CD4-positive, alpha-beta T cell (primary cell): ENCODE measurements at places on chromosomes 16 and 17.

DNA sequence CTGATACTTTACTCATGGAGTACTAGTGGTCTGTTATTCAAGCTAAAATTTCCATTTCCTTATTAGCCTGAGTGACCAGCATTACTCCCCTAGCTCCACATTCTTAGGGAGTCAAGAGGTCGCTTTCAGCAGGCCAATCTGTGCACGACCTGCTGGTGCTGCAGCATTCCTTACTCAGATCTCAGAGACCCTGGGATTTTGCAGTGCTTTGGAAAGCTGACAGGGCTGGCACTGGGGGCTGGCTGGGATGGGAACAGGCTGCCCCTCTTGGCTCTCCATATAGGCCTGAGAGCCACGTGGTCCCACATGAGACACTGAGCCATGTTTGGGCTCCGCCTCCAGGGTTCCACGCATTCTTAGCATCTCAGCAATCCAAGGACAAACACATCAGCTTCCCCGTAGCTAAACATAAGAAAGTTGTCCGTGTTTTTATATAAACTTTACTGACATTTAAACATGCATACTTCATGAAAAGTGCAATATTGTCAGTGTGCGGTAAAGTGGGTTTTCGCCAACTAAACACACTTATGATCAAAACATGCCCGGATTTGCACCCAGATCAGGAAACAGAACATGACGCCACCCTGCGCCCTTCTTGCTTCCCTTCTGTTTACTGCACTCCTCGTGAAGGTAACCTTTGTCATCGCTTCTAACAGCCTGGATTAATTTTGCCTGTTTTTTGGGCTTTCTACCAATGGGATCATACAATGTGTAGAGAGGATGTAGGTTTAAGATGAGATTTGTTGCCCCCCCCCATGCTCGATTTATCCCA, 254.5 kb upstream of the CACNG5 start:
- DNase-seq: no peak

GRCh38 chr17:65283704-65284103, 146.5 kb downstream of the RGS9 start:
- no peak for DNase-seq

GRCh38 chr16:87744750-87745514, 20.9 kb downstream of the KLHDC4 start:
- no peak for DNase-seq

DNA sequence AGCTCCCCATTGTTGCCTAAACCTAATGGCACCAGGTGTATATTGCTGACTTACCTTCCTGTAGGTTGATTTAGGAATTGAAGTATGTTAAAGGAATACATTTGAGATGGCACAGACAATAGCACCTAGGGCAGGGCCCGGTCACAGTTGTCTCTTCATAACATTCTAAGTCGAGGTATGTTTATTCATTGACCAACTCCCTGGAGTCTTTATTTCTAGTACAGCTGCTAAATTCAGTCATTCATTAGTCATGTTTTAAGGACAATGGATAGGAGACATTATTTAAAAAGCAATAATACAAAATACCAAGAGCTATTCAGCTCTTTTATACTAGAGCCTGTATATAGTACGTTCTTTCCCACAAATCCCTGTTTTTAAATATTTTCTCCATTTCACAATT, 369.5 kb upstream of the HSBP1 start:
- no peak for DNase-seq

DNA sequence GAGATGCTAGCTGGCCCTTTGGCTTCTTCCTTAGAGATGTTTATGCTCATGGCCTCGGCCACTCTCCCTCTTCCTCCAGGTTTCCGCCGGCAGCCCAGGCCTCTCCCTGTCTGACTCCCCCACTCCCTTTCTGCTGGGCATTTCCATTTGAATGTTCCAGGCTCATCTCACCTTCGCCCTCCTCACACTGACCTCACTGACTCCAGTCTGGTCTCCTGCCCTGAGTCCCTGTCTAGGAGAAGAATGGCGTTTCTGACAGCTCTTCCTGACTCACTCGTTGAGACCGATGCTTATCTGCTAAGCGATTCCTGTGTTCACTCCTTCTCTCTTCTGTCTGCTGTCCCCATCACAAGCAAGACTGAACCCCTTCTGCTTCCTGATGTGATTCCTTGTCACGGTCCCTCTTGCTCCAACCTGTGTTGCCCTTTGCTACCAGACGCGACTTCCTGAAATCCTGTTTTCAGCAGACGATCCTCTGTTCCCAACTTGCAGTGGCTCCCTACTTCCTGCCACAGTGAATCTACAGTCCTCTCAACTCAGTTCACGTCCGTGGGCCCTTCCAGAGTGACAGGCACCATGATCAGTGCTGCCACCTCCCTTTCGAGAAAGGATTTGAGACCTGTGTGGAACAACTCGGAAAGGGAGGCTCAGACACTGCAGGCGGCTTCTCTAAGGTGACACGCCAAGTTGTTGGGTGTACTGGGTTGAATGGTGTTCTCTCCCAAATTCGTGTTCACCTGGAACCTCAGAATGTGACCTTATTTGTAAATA, 176.4 kb downstream of the MSI2 start:
- no peak for DNase-seq

- no peak for DNase-seq
Observed at GRCh38 chr17:40794466-40794865, 5.3 kb downstream of the KRT28 start.

DNA sequence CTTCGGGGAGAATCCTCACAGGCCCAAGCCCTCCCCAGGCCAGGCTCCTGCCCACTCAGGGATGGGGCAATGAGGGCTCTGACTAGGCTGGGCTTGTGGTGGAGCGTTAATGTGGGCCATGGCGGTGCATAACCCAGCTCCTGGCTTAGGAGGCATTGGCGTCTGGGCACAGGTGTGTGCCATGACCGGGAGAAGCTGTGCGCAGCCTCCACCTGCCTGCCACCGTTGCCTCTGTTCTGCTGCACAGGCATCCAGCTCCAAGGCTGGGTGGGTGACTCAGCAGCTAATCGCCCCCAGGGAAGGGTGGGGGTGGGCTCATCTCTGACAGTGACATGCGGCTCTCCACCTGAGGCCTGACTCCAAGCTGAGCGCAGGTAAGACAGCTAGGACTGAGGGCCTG, 3.5 kb upstream of the ARHGAP27 start:
- DNase-seq: no peak

GRCh38 chr16:11572301-11572995, 14.3 kb downstream of the LITAF start:
- peak; percentile 50 for DNase-seq

DNA sequence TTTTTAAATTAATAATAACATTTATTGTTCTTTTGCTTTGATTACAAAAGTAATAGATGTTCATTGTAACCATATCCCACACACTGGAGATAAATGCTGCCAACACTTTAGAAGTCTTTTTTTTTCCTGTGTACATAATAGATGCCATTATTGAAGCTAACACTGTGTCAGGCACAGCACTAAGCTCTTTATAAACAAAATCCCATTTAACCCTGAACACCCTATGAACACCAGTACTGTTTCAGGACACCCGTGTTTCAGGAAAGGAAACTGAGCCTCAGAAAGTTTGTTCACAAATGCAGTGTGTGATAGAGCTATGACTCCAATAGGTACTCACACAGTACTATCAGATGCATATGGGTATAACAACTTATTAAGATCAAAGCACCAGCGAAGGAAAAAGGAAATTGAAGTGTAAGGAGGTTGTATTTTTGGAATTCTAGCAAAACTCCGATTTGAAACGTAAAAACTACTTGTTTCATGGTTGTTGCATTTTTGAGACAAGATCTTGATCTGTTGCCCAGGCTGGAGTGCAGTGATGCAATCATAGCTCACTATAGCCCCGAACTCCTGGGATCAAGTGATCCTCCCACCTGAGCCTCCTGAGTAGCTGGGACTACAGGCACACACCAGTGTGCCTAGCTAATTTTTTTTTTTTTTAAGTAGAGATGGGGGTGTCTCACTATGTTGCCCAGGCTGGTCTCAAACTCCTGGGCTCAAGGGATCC, 2.0 kb upstream of the KIFC3 start:
- DNase-seq: no peak

GRCh38 chr17:33183487-33184026, 109.5 kb downstream of the ASIC2 start:
- DNase-seq: no peak

DNA sequence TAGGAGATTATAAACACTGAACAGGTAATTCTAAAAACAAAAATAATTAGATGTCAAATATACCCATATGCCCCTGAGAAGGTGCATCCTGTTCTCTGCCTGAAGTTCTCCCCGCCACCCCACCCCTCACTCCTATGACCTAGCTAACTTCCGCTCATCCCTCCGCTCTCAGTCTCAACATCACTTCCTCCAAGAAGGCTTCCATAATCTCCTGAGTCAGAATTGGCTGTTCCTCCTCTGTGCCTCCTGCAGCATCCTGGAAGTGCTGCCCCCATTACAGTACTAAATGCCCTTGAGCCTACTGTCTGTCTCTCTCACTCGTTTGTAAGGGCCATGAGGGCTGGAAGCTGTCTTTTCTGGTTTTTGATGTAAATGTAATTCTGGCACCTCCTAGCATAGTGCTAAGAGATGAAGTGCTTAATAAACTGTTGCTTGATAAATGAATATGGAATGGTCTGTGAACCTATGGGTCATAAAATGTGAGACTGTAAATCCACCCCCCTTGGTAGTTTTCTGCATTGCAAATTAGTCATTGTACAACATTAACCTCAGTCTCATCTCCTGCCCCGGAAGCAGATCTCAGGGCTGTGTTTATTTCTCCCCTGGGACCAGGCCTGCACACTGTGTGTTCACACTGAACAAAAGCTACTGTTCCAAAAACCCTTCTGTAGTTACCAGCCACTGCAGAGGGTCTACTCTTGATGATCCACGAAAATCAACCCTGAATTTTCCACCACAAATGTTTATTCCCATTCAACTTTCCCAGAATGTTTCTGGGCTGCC, 3.9 kb upstream of the MYO1D start:
- no peak for DNase-seq

DNA sequence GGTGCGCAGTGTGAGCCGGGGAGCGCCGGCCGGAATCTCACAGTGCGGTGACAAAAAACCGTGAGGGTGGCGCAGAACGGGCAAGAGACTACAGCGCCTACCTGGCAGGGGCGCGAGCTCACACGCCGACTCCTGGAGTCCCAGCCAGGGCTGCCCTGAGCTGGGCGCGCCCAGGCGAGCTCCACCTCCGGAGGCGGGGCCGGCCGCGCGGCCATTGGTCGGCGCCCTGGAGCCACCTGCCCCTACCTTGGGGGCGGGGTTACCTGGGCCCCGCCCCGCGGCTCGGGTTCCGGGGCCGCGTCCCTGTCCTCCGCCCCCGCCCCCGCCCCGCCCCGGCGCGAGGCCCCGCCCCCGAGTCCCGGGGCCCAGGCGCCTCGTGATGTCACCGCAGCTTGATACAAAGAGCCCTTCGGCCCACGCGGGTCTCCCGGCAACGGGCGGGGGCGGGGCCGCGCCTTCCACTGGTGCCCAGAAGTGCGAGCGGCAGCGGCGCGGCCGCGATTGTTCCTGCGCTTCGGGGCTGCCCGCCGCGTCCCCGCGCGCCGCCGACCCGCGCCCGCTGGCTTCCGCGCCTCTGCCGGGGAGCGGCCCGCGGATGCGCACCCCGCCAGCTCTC, 96.3 kb downstream of the RAB11FIP4 start:
- peak; percentile 94 for DNase-seq

DNA sequence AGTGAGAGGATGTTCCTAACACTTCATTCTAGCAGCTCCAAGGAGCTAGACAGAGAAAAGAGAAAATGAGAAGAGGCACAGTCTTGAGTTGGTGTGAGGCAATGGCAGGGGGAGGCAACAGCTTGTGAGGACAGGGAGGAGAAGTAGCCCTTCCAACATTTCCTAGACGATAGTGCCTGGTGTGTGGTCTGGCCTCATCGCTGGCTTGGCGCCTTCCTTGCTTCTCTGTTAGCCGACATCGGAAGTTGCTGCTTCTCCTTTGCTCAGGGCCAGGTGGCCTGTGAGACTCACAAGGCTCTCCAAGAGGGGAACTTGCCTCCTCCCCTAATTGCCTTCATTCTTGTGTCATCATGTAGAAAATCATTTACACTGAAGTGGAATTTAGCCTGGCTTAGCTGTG, 208.7 kb downstream of the MAP2K4 start:
- no peak for DNase-seq

GRCh38 chr17:75558666-75559530, 28.7 kb upstream of the MYO15B start:
- DNase-seq: no peak

DNA sequence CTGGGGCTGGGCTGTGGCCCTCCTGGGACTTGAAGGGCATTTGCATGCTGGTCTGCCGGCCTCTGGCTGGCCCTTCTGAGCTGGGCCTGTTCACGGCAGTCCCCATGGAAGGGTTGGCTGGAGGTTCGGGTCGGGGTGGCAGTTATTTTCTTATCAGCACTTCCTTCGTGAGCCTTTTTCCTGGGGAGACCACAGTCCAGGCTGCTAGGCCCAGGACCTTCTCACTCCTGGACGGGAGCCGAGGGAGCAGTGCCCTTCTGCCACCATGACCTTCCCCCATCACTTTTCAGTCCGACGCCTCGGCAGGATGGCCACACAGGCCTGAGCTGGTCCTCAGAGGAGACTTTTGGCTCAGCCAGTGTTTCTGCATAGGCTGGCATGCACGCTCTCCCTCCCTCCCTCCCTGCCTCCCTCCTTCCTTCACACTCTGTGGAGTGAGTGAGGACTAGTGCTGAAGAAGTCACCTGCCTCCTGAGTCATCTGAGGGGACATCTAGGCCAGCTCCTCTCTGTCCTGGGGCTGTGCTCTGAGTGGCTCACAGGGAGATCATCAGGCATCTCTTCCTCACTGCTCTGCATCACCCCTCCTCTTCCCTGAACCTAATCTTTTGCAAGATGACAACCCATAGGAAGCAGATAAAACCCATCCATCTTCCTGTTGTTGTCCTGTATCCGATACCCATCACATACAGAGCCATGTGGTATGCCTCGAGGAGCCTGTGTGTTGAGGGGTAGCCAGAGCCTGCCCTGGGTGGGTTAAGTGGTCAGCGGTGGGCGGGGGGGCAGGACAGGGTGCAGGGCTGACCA, 109.7 kb downstream of the RAP1GAP2 start:
- DNase-seq: no peak

DNA sequence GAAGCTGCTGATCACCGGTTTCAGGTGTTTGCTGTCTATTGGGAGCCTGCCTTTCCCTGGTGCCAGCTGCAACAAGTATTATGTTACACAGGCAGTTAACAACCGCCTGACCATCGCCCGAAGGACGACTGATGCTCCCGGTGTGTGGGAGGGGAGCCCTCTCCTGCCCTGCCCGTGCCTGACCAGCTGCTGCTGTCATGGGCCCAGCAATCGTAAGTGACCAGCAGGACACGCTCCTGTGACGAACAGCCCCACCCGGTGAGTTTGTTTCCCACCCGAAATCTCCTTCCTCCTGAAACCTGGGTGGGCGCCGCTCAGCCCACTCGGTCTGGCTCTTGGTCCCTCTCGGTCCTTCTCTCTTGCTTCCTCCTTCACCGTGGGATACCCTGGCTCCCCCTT, 17.9 kb upstream of the UBE2I start:
- DNase-seq: no peak

- no peak for DNase-seq
Observed at GRCh38 chr17:28986714-28987655, 18.8 kb downstream of the SEZ6 start.

- no peak for DNase-seq
Observed at GRCh38 chr16:57245472-57246113, 534 bp downstream of the ARL2BP start.

GRCh38 chr17:67359960-67360791, 6.2 kb downstream of the PSMD12 start:
- DNase-seq: peak; percentile 38
